ENCODE measurements at places on chromosomes 3 and 15. TPM values are rescaled to one million over a fixed set of nuclear protein-coding genes. Genes with fewer than 3 reads are reported as not detected.

The EIF2A gene
- 238 TPM for total RNA-seq

The GCNT3 gene
- 0.72 TPM for total RNA-seq

The CKMT1A gene
- total RNA-seq, result not detected

The STARD5 gene
- 6.5 TPM for total RNA-seq
